ENCODE measurements at places on chromosomes 7 and 10. TPM values are rescaled to one million over a fixed set of nuclear protein-coding genes. Genes with fewer than 3 reads are reported as not detected.

The GRID1 gene
- polyA plus RNA-seq, result not detected

DNA sequence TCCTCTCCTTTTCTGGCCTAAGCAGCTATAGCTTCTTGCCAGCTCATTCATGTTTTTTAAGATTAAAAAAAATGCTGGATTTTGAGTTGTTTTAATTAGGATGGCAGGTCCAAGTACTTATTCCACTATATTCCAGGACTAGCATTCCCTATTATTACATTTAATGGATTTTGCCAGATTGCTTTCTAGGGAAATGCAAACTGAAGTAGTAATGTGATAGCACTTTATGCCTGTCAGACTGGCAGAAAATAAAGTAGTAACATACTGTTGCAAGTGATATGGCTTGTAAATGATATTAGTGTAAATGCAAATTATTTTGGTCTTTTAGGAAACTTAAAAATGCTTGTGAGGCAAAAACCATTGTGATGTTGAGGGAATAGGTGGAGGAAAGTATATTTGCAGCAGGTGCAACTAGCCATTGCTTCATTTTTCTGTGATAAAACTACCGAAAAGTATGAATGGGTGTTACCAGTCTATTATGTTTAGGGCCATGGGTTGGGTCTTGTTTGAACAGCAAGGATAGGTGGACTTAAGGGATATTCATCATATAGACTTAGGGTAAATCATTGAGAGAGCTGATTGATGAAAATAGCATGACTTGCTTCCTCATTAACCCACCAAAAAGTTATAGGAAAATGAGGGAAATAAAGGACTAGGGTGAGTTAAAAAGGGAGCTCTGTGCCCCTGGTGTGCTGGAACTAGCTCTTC lies 19.9 kb downstream of the ZNRF2 start:
- no peak for DNase-seq

GRCh38 chr7:155229548-155230168 lies 68.0 kb upstream of the INSIG1 start:
- no peak for DNase-seq

DNA sequence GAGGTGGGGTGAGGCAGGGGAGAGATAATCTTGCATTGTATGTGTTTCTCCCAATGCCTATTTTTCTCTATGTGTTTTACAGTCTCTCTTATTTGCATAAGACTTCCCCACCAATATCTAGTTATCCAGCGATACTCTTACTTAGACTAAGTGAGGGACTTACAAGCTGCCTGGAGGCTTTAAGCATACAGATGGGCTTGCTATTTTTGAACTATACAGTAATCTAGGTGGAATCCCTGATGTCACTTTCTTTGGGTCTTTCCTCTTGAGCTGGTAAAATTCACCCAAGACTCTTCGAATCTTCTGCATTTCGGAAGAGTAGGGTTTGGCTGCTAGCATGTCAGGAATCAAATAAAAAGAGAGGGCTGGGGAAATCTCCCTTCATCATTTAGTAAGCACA lies 76.6 kb downstream of the NDUFB2 start:
- no peak for DNase-seq

The MOGAT3 gene
- not detected for polyA plus RNA-seq

- peak; percentile 71 for DNase-seq
Observed at GRCh38 chr10:97539523-97540200, 32.9 kb upstream of the ANKRD2 start.

The NRP1 gene
- polyA plus RNA-seq, result 218 TPM

DNA sequence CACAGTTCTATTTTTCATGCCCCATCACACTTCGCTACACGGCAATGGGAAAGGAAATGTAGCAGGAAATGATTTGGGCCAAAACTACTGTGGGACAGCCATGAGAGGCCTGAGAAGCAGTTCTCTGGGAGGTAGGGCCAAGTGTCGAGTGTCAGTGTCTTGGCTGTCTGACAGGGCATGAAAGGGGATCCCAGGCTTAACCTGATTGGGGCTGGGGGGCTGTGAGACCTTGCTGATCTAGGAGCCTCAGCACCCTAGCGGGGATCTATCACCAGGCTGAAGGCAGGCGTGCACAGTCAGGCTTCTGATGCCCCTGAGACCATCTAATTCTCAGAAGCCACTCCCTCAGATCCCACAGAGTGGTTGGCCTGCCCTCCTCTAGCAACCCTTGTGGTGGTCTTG lies 58.2 kb upstream of the SLC25A13 start:
- DNase-seq, result no peak

- no peak for DNase-seq
Observed at GRCh38 chr7:46214526-46214925, 293.5 kb upstream of the IGFBP3 start.

- DNase-seq, result no peak
Observed at GRCh38 chr7:105776986-105777910, 99.2 kb downstream of the ATXN7L1 start.

The GPR158 gene
- polyA plus RNA-seq, result not detected

DNA sequence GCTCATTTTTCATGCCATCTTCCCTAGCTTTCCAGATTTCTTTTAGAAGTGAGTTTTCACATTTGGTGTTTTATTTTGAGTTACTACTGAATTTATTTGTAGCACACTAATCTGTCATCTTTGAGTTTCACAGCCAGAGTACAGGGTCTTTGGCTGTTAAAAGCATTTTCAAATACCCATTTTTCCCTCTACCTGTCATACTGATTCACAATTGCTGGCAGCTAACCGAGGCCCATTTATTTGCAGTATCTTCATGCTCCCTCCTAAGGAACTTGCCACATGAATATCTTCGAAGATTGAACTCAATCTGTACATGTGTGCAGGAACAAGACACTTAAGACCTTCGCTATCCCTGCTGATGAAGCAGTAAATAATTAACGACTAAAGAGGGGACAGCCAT lies 44.8 kb upstream of the DKK1 start:
- DNase-seq, result no peak

DNA sequence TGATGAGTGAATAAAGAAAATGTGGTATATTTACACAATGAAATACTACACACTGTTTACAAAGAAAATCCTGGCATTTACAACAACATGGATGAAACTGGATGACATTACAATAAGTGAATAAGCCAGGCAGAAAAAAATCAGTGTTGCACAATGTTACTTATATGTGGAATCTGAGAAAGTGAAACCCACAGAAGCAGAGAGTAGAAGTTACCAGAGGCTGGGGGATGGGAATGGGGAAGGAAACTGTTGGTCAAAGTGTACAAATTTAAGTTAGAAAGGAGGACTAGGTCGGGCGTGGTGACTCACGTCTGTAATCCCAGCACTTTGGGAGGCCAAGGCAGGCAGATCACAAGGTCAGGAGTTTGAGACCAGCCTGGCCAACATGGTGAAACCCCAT lies 538.5 kb upstream of the MKI67 start:
- no peak for DNase-seq

GRCh38 chr7:111232249-111233084 lies 141.5 kb downstream of the LRRN3 start:
- DNase-seq, result peak; percentile 6
